ENCODE measurements at places on chromosomes 3 and 15.

DNA sequence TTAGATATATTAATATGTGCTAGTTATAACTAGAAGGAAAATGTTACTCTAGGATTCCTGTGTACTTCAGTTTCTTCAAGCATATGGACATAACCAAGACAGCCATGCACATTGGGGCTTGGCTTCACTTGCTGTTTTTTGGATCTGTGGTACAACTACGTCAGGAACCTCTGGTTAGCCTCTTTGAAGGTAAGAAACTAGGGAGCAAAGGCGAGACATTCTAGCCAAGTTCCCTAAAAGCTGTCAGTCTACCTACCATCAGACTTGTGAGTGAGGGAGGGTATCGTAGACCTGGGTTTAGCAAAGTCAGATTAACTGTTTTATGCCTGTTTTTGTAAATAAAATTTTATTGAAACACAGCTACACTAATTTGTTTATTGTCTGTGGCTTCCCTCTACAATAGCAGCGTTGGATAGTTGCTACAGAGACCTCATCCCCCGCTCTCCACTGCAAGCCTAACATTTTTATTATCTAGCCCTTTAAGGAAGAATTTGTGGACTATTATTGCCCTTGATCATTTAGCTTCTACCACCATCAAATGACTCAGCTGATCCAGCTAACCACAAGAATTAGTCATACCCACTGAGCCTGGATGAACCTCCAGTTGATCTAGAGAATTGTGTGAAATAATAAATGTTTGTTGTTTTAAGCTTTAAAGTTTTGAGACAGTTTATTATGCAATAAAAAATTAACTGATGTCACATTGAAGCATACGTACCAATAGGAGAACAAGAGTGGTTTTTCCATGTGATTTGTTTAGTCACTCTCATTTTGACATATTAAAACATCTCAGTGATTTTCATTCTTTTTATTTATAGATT, 58.1 kb downstream of the RSRC1 start:
- DNase-seq = peak; percentile 87

- DNase-seq = no peak
Measured at GRCh38 chr15:81064253-81064652, 63.5 kb downstream of the TLNRD1 start.

GRCh38 chr3:48084929-48085328, 68.7 kb upstream of the MAP4 start:
- no peak for DNase-seq

GRCh38 chr3:141998669-141999290, 122.3 kb downstream of the ATP1B3 start:
- no peak for DNase-seq

DNA sequence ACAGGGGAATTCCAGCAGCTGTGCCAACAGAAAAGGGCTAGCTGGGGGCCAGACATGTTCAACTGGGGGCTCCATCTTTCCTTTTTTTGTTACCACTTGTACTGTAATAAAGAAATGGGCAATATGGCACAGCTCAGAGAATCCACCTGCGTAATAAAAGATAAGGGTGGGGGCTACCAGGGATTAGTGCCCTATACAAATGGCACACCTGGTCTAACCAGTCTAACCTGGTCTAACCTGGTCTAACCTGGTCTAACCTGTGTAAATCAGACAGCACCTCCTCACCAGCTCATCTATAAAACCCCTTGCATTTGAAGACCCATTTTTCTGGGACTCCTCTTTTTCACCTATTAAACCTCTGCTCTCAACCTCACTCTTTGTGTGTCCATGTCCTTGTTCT, 26.2 kb upstream of the CLDN16 start:
- DNase-seq = no peak
